ENCODE measurements at places on chromosomes 7 and 10.

DNA sequence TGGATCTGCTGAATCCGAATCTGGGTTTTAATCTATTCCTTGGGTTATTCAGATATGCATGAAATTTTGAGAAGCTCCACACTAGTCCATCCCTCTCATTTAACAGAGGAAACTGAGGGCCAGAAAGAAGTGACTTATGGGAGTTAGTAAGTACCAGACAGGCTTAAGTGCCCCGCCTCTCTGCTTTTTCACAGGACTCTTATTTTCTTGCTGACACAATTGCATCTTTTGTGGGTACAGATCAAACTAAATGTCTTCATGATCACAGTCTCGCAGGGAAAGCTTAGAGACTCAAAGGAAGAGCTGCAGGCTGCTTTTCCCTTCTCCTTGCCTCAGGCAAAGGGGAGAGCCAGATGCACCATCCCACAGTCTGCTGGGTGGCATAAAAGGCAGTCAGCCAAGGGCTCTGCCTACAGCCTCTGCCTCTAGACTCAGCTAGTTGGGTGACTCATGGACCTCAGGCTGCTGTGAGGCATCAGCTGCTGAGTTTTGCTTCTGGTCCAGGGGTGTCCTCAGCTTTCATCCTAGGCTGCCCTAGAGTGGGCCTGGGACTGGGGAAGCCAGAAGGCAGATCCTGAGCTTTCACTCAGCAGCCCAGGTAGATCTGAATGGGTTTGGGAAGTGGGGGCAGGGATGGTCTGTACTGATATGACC lies 11.6 kb downstream of the GOLGA7B start:
- no peak for DNase-seq

DNA sequence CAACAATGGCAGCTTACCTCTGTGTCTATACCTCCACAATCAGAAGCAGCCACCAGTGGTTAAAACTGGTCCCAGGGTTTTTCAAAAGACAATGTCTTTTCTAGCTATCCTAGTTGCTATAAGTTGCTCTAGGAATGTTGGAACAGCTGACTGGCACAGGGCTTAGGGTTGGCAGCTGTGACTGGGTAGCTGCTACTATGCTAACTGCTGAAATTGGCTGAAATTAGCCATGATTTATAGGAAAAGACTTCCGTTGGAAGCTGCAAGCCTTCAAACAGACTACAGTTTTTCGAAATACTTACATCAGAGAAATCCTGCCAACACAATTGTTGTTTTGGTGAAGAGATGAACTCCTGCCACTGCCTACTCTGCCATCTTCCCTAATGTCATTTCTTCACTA lies 102.3 kb downstream of the MKX start:
- DNase-seq, result no peak

- no peak for DNase-seq
Measured at GRCh38 chr7:30168835-30169573, 34.2 kb downstream of the MTURN start.

GRCh38 chr7:104362756-104363155 lies 34.4 kb downstream of the LHFPL3 start:
- DNase-seq, result no peak

DNA sequence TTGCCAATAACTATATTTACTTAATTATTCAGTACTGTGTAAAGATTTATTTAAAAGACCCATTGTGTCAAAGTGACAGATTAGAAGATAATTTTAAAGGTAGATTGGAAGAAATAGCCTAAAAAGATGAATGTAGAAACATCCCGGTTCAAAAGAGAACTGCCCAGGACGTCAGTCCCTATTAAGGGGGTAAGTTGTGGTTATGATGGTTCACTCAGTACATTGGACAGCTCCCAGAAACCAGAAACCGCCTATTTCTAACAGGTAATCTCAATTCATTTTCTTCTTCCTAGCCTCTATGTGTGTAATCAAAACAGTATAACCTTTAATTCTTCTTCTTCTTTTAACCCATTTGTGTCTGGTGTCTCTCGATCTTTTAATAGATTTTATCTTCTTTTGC lies 1.5 kb upstream of the FERD3L start:
- no peak for DNase-seq

GRCh38 chr7:118436663-118437062 lies 212.2 kb downstream of the ANKRD7 start:
- no peak for DNase-seq

GRCh38 chr7:6446838-6447580 lies 745 bp downstream of the DAGLB start:
- DNase-seq, result no peak

GRCh38 chr7:35748371-35748770 lies 52.5 kb upstream of the SEPTIN7 start:
- DNase-seq, result no peak

- DNase-seq, result no peak
Measured at GRCh38 chr7:19369182-19369581, 224.0 kb upstream of the FERD3L start.

DNA sequence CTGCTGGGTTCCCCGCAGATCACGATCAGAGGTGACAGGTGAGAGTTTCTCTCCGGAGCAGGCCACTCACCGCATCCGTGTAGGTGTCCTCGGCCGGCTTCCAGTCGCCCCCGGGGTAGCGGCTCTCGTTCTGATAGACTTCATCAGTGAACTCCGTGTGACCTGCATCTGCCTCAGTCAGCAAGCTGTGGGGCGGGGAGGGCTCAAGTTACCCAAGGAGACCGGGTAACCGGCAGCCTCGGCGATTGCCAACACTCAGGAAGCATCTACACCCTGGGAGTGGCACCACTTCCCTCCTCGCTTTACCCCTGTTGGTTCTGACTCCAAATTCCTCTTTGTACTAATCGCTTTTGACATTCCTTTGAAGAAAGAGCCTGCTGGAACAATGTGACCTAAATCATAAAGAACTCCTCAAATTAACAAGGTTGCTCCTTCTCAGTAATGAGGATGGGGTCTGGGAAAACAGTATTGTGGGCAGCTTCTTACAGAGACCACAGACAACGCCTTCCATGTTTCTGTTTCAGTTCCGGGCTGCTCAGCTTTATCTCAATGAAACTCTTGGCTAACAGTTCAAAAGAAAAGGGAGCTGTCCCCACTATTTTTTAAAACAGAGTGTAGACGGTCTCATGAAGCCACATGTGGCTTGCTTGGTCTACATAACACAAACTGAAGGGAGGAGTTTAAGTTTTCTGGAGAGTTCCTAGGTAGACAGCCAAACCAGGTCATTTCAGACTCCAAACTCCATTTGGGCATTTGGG lies 118.1 kb downstream of the MYOF start:
- no peak for DNase-seq

- DNase-seq, result no peak
Measured at GRCh38 chr10:132946-133898, 2.0 kb upstream of the ZMYND11 start.

- DNase-seq, result no peak
Measured at GRCh38 chr10:118871244-118871865, 116.6 kb upstream of the CACUL1 start.

DNA sequence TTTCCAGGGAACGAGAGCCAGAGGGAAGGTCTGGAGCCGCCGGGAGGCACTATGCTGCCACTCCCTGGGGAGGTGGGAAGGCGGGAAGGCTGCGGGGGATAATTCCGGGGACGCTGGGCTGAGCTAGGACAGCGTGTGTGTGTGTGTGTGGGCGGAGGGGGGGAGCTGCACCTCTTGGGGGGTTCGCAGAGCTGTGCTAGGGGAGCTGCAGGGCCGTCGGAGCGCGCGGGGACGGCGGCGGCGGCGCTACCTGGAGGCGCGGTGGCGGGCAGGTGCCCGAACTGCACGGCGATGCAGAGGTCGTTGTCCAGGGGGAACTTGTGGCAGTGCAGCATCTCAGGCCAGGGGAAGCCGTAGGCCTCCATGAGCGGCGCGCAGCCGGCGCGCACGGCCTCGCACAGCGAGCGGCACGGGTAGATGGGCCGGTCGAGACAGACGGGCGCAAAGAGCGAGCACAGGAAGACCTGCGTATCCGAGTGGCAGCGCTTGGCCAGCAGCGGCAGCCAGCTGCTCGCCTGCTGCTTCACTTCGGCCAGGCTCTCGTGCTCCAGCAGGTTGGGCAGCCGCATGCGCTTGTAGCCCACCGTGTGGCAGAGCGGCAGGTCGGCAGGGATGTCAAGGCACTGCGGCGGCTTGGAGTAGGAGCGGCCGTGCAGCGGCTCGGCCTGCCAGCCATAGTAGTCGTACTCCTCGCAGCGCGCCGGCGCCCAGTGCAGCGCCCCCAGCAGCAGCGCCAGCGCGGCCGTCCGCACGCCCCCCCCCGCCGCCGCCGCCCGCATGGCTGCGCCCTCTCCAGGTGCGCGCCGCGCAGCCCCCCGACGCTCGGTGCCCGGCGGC lies 526 bp downstream of the SFRP5 start:
- DNase-seq, result no peak

DNA sequence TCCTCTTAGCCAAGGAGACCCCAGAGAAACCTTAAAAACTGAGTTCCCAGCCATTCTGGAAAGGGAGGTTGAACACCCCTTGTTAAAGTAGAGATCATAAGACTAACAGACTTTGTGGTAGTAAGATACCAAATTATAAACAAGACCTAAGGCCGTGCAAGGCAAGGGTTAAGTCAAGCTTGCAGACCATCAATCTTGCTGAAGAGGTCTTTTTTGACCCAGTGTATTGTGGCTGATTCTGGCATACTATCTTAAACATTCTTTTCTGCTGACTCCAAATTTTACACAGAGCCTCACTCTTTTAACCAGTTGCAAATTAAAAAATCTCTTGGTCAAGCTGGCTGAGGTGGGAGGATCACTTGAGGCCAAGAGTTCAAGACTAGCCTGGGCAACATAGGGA lies 1.2 kb upstream of the TBRG4 start:
- no peak for DNase-seq

DNA sequence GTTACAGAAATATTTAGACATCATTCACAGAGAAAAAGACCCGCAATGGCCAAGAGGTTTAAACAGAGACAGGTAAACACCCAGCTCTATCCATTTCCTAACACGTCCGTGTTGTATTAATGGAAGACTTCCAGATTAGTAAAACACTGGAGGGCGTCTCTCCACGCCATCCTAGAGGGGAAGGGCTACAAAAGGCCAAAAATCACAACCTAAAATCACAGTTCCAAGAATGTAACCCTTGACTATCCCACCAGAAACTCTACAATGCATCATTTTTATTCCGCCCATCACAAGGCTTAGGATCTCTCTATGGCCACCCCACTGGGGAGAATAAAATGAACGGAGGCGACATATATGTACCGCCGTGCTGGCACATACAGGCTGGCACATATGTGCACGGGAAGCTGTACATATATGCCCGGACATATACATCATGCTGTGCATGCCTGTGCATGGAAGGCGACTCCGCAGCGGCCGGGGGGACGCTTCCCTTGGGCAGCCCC lies 734 bp downstream of the PCLO start:
- DNase-seq, result no peak

GRCh38 chr7:73892003-73892999 lies 31.3 kb downstream of the TMEM270 start:
- no peak for DNase-seq

DNA sequence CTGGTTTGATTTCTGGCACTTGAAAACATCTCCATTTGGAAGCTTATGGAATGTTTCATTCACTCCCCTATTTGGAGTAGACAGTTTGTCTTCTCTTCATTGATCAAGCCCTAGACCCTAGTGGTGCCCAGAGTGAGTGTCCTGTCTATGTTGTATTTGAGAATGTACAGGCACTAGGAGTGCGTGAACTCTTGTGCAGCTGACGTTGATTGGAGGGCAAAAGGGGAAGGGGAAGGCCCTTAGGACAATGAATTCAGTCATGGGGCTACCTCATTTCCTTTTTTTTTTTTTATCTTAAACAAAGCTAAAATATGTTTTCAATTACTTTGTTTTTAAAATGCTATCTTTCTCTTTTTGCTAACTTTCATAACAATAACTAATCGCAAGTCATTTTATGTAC lies 66.5 kb downstream of the ADD3 start:
- DNase-seq, result no peak

DNA sequence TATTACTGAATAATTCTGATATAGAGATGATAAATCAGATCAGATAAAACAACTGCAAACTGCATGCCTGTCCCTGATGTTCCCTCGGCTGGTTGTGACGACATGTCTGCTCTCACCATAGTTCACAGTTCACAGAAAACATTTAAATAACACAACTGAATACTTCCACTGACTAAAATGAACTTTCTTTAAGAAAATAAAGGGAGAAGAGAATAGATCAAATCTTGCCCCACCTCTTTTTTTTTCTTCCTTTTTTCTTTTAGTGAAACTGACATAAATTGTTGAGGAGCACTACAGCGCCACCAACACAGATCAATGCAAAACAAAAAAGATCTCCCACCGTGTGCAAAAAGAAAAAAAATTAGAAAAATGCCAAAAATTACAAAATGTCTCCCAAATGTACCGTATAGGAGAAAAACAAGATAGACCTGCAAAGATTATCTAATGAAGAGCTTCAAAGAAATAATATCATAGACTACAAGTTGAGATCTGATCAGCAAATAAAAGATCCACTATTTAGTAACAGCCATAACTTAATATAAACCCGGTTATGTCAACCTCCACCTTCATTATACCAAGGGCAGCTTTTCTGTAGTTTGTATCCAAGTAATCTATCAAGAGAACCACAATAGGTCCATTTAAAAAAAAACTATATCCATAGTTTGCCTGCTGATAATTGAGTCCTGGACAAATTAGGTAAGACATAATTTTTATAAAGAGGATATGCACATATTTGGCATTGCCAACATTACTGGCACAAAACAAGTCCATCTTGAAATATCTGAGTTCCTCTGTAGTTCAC lies 30.7 kb upstream of the EPC1 start:
- DNase-seq, result peak; percentile 32
